Bronchus fibroblast of lung (primary cell): ENCODE measurements at places on chromosomes 11 and 22. TPM values are rescaled to one million over a fixed set of nuclear protein-coding genes. Genes with fewer than 3 reads are reported as not detected.

The TECTA gene
- under 0.01 and 0.17 TPM in 2 replicates for total RNA-seq

The TCN1 gene
- total RNA-seq = not detected in 2 replicates

The INS gene
- not detected in 2 replicates for total RNA-seq

The SIK3 gene
- total RNA-seq = 9.2 and 11.7 TPM in 2 replicates

The TBX10 gene
- total RNA-seq = not detected in 2 replicates

The ETS1 gene
- 35.5 and 36.1 TPM in 2 replicates for total RNA-seq

The UPK2 gene
- total RNA-seq = not detected in 2 replicates

The MMP10 gene
- total RNA-seq = not detected in 2 replicates

The TSGA10IP gene
- total RNA-seq = under 0.01 TPM in 1 of 2 replicates, not detected in the other

The YPEL1 gene
- 1.3 and 2.2 TPM in 2 replicates for total RNA-seq

The TP53I11 gene
- 46.5 and 54.3 TPM in 2 replicates for total RNA-seq

The TMEM151A gene
- 0.17 and 0.30 TPM in 2 replicates for total RNA-seq

The TSPAN18 gene
- not detected in 2 replicates for total RNA-seq

The VWA5A gene
- total RNA-seq = 21.0 and 23.5 TPM in 2 replicates

The CLMP gene
- total RNA-seq = 74.0 and 90.7 TPM in 2 replicates

The TUBA8 gene
- 0.50 and 0.59 TPM in 2 replicates for total RNA-seq

The SCO2 gene
- 0.30 and 1.8 TPM in 2 replicates for total RNA-seq
